ENCODE measurements at places on chromosomes 3 and 15.
A peak's percentile ranks its signal among the peaks of the same experiment; 100 is the strongest.

- no peak for DNase-seq
These were observed 87.3 kb upstream of the PRR23E start for GRCh38 chr3:127105587-127105986.

DNA sequence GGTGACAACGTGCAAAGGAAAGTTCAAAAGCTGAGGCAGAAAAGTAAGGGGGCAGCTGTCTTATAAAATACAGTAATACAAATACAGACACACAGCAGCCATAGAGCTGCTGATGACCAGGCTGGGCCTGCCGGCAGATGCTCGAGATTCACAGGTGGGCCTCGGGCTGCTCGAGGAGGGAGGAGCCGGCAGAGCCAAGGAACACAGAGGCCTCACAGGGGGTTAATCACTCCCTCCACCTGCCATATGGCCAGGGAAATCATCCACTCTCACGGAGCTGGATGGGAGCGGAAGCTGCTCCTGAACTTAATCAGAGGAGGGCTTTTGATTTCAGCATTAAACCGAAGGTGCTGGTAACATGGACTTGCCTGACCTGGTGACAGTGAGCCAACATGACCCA, 29.6 kb upstream of the MGLL start:
- no peak for DNase-seq

GRCh38 chr3:126508564-126508964, 9.0 kb downstream of the UROC1 start:
- DNase-seq: no peak

DNA sequence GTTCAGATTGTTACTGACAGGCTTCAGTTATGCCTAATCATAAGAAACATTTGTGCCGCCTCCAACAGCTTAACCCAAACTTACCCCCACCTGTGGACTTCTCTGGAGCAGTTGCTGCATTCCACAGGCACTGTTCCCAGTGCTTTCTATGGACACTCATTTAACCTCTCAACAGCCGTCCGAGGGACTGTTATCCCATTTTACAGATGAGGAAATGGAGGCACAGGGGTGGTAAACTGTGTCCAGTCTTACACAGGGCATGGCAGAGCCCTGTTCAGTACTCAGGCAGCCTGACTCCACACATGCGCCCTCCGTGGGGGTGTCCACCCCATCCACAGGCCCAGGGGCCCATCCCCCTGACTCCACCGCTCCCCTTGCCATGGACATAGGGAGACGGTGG, 14.3 kb upstream of the TGM5 start:
- no peak for DNase-seq

DNA sequence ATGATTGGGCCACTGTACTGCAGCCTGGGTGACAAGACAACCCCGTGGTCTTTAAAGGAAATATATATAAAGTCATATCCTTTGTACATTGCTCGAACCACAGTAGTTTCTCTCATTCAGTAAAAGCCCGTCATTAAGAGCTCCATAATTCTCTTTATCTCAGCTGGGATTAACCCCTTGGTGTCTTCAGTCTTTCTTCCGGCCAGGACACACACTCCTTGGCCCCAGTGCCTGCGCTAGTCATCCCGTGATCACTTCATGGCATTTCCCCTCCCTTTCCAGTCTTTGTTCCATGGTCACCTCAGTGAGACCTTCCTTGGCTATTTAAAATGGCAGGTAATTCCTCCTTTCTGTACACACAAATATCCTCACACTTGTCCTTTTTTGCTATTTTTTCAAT, 3.3 kb downstream of the RPL35A start:
- no peak for DNase-seq

- DNase-seq: no peak
These were observed 8.6 kb downstream of the TM4SF1 start for GRCh38 chr3:149368674-149369497.

DNA sequence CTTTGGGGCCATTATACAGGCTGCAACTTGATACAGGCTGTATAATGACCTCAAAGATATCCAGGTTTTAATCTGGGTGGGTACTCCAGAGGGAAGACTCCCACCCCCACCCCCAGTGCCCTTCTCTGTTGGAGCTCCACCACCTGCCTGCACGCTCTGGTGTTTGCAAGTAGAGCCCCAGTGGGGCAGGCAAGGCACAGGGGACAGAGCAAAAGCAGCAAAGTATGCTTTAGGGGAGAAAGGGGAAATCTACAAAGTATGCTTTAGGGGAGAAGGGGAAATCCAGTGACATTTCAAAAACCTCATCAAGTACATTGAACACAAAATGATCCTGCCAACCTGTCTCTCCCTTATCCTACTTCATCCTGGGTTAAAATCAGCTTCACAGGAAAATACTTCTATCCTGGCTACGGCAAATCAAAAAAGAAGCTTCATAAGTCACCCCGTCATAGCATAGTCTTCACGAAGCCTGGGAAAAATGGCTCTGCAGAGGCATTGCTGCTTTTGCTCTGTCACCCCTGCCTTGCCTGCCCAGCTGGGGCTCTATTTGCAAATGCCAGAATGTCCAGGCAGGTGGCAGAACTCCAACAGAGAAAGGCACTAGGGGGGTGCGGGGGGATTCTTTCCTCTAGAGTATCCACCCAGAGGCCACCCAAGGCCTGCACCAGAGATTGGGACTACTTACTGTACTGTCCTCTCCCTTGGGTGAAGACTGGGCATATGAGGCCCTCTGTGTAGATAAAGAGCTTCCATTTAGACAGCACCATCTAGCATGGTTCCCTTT, 60.9 kb upstream of the ATP11B start:
- no peak for DNase-seq

DNA sequence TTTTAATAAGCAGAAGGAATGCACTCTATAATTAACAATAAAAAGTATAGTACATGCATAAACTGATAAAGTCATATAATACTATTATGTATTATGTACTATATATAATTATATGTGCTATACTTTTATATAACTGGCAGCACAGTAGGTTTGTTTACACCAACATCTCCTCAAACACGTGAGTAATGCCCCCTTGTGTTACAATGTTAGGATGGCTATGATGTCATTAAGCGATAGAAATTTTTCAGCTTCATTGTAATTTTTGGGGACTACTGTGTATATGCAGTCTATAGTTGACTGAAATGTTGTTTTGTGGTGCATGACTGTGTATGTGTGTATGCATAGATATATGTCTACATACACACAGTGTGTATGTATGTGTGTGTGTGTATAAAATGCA, 100.6 kb downstream of the SLMAP start:
- DNase-seq: no peak

DNA sequence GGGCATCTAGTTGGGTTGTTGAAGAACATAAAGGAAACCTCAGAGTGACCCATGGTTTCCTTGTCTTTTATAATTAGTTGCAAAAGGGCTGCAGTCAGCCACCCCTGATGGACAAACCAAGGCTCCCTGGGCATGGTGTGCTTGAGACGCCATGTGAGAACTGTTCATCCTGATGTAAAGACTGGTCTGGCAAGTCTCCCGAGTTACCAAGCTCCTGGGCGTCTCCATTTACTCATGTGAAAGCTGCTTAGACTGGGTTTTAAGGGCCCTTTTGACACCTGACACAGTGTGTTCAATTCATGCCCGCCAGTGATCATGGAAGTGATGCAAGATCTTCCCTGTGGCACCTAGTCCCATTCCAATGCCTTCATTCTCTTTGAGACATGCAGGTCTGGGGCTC, 49.4 kb downstream of the GRK7 start:
- DNase-seq: no peak

DNA sequence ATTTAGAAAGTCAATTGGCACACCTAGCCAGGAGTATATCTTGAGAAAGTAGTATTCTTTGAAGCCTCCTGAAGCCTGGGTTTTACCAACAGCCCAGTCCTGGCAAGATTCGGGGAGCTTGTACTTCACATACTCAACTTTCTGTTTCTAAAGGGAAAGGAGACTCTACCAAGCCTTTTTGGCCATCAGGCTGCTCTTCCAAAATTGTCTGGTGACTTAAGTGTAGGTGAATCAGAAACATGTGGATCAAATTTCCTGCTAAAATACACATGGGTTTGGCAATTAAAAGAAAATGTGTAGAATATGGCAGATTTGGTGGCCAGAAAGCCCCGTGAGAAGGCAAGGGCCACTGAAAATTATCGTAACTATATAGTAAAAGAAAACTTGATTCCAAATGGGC, 15.9 kb upstream of the GREM1 start:
- no peak for DNase-seq

DNA sequence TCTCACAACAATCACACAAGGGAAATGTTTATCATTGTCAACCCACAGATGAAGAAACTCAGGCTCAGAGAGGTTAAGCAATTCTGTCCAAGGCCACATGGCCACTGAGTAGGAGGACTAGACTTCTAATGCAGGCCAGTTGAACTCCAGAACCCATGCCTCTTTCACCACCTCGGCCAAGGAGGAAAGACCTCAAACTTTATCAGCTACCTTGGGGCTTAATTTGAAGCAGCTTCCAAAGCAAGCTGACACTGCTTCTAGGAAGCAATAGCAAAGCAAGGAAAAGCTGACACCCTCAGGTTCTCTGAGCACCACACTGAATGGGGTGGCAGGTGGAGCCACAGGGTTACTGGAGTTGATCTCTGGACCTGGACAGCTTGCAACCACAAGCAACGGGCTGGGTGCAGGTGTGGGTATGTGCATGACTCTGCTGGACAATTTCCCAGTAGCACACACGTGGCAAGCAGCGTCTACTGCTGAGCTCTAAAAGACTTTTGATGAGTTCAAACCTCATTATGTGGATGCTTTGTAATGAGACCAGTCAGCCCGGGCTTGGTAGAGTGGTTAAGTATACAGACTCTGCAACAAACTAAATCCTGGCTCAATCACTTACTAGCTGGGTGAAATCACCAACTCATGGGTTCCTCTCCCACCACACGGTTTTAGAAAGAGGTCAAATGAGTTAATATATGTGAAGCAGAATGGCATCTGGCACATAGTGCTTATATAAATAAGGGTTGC, 23.1 kb downstream of the CCNL1 start:
- no peak for DNase-seq

GRCh38 chr3:172346161-172346560, 102.1 kb downstream of the GHSR start:
- no peak for DNase-seq

DNA sequence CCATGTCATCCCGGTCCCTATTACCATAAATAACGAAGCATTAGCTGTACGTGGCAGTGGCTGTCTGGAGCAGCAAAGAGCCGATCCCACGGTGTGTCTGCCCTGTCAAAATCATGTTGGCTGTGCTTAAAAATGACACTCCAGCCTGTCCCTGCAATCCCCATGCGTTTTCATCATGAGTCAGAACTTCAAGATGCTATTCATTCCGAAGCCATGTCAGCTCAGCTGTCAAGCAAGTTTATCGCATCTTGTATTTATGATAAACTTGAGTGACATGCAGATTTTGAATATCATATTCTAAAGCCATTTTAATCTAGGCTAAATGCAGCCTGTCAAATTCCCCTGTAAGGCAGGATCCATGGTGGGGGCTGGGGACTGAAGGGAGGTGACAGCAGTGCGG, 152.4 kb downstream of the TJP1 start:
- DNase-seq: peak; percentile 34

DNA sequence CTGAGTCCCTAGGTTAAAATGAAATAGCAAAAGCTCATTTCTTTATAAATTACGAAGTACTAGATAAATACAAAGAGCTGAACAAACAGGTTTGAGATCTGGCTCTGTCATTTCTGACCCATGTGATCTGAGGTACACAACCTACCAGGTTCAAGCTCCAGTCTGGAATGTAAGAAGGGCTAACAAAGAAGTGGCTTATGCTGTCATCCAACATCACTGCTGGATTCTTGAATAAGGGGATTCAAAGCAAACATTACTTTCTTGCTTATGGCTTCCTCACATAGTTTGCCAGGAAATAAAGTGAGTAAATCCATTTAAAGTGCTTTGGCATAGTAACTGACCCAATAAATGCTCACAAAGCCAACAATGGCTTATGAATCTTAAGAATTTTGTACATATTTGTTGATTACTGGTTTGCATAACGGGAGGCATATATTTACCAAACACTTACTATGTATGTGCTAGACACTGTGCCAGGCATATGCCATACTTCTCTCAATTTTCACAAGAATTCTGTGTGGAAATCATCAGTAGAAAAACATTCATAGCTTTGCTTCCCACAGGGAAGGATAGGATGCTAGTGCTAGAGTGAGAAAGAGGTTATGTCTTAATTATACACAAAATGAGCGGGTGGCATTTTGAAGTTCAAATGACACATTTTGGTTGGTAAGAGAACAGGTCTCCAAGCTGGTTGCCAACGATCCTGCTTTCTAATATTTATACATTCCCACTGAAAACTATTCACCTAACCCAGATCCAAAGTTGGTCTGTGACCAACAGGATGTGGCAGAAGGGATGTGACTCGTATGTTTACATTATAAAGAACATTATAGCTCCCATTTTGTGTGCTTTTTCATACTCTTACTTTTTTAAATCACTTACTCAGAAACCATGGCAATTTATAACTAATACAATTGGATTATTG, 38.7 kb upstream of the CSPG5 start:
- no peak for DNase-seq

DNA sequence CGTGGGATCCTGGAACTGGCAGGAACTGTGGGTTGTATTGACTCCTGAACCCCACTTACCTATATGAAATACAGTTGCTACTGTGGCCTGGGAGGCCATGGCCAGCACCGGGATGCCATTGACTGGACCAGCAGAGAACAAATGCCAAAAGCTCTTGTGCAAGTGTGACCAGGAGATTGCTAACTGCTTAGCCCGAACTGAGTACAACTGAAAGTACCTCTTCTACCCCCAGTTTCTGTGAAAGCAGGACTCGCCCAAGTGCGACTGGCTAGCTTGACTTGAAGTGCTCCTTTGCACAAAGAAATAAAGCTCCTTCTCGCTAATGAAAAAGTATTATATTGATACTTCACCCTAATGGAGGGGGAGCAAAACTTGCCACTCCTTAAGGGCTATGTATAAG, 101.3 kb upstream of the ATP11B start:
- no peak for DNase-seq

DNA sequence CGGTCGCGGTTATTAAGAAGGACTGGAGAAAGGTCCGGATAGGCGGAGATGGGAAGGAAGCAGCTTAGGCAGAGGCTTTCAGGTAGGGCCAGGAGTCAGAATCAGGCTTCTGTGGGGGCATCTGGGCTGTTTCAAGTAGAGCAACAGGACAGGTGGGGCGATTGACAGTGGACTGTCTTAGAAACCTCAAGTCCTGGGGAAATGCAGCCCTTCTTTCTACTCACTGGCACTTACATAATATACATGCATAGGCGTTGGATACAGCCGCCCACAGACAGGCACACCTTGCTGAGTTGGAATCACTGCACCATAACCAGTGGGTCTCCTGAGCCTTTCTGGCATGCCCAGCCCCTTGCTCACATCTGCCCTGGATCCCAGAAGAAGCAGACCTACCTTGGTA, 730 bp downstream of the MYD88 start:
- DNase-seq: peak; percentile 61

- DNase-seq: no peak
These were observed 1.9 kb downstream of the PPP4R2 start for GRCh38 chr3:72998466-72998865.

- DNase-seq: no peak
These were observed 46.2 kb downstream of the NRG4 start for GRCh38 chr15:75966073-75966472.

DNA sequence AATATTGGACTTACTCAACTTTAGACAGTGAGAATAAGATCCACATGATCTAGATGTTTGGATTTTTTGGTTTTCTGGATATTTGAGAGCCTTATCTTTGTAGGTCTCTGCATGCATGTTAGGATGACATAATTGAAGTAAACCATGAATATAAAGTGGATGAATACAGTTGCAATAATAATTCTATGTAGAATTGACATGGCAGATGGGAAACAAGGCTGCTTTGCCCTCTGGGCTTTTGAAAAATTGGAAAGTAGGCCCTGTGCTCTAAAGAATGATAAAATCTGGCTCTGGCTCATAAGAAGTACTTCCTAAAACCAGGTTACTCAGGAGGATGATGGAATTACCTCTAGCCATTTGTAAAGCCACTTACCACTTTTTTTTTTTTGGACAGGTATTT, 86.9 kb downstream of the ZNF609 start:
- no peak for DNase-seq
